ENCODE measurements at places on chromosomes 7 and 10.

DNA sequence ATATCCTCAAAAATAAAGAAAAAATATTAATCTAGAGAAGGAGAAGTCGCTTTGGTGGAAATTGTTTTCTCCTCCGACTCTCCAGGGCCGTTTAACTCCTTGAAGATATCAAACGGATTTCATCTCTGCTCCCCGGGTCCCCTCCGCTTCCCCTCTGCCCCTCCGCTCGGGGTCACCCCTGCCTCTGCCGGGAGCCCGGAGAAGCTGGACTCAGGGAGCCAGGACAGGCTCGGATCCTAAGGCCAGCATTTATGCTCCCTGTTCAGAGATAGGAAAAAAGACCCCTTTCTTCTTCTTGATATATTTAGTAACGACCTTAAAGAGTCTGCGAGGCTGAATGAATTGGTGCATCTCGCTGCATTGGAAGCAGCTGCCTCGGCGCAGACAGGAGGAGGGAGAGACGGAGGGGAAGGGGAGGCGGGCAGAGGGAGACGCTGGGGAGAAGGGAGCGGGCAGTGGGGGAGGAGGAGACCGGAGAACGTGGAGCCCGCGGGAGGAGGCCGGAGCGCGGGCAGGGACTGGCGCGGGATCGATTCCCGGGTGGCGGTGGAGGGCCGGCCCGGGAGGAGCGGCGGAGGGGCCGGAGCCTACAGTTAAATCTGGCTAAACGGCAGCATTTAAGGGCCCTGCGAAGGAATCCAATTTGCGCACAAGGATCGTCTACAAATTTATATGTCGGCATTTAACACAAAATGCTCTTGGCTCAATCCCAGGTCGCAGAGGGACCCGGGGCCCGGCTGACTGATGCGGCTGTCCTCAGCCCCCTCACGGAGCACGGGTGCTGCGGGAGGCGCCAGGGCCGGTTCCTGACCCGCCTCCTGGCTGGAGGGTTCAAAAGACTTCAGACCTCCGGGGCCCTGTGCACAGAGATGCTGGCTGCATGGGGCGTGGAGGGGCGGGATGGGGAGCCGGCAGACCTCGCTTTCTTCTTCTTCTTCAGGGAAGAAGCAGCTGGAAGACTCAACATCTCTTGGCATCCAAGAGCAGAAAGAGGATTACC is 55.6 kb downstream of the CRTAC1 start:
- DNase-seq, result no peak

GRCh38 chr7:24734306-24734705 is 23.0 kb downstream of the GSDME start:
- DNase-seq, result no peak

- DNase-seq, result no peak
Observed at GRCh38 chr7:73977619-73978618, 50.1 kb upstream of the ELN start.

DNA sequence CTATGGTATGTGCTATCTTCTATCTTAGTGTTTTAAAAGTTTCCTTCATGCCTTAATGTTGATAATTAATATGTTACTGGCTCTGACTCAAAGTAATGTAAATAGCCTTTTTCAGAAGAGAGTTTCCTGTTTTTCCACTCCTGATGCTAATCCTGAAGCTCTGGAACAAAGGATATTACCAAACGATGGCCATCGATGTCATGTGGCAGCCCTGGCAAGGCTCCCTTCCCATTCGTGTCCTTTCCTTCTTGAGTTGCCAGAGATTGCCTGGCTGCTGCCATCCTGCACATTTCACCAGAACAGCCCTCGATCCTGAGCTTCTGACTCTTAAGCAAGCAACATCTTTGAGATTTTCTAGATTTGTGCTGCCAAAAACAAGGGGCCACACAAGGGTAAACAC is 46.0 kb downstream of the RNF133 start:
- DNase-seq, result no peak

GRCh38 chr7:135930565-135931461 is 46.3 kb downstream of the MTPN start:
- DNase-seq, result no peak

DNA sequence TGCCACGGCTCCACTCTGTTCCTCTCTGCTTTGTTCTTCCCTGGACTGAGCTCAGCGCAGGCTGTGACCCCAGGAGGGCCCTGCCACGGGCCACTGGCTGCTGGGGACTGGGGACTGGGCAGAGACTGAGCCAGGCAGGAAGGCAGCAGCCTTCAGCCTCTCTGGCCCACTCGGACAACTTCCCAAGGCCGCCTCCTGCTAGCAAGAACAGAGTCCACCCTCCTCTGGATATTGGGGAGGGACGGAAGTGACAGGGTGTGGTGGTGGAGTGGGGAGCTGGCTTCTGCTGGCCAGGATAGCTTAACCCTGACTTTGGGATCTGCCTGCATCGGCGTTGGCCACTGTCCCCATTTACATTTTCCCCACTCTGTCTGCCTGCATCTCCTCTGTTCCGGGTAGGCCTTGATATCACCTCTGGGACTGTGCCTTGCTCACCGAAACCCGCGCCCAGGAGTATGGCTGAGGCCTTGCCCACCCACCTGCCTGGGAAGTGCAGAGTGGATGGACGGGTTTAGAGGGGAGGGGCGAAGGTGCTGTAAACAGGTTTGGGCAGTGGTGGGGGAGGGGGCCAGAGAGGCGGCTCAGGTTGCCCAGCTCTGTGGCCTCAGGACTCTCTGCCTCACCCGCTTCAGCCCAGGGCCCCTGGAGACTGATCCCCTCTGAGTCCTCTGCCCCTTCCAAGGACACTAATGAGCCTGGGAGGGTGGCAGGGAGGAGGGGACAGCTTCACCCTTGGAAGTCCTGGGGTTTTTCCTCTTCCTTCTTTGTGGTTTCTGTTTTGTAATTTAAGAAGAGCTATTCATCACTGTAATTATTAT is 1.2 kb downstream of the CLDN4 start:
- no peak for DNase-seq

DNA sequence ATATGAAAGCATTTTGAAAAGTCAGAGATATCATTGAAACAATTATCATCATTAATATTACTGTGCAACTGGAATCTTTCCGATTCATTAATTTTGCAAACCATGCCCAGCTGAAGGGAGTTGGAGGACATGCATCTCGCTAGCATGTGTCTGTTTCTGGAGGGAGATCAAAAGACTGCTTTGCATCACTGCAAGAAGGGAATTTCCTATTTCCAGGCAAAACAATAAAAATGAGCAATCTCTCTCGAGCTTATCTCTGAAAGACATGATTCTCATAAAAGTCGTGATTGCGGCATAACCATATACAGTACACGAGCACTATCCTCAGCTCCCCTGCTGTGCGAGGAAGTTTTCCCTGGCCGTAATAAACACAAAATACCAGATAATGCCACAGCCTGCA is 607.6 kb upstream of the DPP6 start:
- DNase-seq, result no peak

GRCh38 chr10:97861097-97861750 is 11.6 kb downstream of the GOLGA7B start:
- DNase-seq, result no peak

DNA sequence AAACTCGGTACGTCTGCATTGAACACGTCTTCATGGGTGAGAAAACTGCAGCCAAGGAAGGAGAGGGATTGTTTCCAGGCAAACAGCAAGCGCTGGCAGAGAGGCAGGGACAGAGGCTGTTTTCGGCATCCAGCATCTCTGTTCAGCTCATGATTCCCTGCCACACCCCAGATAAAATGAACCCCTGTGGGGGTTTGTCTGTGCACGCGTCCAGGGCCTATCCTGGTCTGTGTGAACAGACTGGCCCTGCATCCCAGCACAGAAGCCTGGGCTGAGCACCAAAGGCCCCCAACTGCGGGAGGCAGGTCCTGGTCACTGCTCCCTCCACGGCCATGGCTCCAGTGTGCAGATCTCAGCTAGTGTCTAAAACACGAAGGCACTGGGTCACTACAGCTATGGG is 83.3 kb upstream of the FAM20C start:
- no peak for DNase-seq

- DNase-seq, result no peak
Observed at GRCh38 chr10:79292891-79293746, 54.1 kb upstream of the PPIF start.

DNA sequence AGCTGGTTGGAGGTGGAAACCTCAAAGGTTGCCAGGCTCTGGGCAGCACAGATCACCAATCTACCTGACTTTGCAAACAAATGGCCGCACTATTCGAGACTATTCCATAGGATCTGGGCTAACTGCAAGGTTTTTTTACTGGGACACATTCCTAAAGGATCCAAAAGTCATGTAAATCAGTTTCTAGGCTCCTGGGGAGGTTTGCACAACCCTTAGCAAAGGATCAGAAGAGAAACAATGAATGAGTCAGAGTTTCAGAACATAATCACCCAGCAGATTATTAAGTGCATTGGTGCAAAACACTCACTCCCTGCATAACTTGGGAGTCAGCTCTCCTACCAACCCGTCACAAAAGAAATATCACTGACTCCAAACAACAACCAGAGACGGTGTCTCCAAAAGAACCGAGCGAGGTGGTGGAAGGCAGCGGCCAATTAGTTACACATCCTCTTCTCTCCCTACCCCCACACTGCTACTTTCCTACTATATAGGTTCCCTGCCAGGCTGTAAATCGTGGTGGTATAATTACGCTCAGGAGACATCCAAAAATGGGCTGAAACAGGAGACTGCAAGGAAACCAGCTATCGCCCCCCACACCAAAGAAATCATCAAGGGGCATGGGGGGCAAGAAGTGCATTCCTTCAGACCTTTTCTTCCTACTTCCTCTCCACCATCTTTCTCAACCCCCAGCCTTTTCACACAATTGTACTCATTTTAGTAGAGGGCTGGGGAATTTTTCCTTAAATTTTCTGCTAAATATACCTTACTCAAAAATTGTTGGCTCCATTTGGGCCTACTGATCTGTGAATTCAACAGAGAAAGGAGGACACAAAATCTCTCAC is 3.2 kb downstream of the UBE2H start:
- DNase-seq, result no peak

DNA sequence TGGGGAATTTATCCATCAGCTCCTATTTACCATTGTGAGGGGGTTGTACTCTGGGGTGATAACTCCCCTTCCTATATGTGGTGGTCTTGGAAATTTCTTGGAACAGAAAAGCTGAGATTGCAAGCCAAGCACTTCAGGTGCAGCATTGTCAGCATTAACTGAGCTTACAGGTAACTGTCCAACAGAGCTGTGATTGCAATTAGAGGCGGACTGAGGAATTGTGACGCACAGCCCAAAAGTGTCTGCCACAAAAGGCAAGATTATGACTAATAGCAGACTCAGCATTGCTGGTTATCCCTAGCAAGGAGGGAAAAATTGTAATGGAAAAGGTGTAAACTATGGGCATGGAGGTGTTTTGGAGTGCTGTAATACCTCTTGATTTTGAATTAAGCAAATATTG is 126.1 kb upstream of the AGR3 start:
- no peak for DNase-seq
